ENCODE measurements at places on chromosomes 1 and 21.

- no peak for DNase-seq
Measured at GRCh38 chr1:157004806-157005205, 40.7 kb downstream of the ARHGEF11 start.

GRCh38 chr21:39313042-39313570 is 326 bp downstream of the BRWD1 start:
- no peak for DNase-seq

- no peak for DNase-seq
Measured at GRCh38 chr1:113701429-113701828, 57.9 kb downstream of the PHTF1 start.

GRCh38 chr21:45939521-45940045 is 42.0 kb upstream of the COL6A1 start:
- DNase-seq, result no peak

DNA sequence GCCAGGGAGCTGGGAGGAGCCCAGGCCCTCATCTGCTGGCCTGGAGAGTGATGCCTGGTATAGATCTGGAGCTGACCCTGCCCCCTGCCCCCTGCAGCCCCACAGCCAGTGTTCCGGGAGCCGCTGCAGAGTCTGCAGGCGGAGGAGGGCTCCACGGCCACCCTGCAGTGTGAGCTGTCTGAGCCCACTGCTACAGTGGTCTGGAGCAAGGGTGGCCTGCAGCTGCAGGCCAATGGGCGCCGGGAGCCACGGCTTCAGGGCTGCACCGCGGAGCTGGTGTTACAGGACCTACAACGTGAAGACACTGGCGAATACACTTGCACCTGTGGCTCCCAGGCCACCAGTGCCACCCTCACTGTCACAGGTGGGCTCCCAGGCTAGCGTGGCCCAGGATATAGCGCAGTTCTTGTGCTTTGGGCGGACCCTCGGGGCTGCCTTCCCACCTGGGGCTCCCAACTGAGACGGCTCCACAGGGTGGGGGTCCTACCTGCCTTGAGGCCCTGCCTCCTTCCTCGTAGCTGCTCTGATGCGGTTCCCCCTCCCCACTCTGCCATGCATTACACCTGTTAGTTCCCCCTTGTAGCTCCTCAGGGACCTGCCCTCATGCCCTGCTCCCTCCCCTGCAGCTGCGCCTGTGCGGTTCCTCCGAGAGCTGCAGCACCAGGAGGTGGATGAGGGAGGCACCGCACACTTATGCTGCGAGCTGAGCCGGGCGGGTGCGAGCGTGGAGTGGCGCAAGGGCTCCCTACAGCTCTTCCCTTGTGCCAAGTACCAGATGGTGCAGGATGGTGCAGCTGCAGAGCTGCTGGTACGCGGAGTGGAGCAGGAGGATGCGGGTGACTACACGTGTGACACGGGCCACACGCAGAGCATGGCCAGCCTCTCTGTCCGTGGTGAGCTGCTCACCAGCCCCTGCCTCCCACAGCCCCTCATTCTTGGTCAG is 98.7 kb downstream of the OBSCN start:
- no peak for DNase-seq

DNA sequence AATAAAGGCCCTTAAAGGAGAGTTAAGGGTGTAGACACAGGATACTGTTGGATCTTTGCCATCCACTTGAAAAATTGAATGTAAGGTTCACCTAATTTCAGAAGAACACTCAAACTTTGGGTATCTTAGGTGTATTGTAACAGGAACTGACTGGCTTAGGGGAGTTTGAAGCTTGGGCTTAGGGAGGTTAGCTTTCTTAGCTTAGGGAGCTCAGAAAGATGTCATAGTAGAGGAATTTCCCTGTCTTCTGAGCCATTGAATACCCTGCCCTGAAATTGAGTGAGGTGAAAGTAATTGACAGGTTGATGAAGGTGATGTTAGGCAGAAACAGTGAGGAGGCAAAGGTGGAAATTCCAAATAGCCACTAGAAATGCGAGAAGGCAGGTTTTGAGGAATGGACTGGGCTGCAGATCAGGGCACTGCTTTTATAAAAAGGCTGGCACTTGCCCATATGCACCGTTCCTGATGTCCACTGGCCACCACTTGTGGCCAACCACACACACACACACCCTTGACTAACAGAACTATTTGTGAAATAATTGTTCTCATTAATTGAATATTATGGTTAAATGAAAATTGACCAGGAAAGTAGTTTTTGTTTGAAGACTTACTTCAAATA is 16.5 kb downstream of the BACH1 start:
- DNase-seq, result no peak

DNA sequence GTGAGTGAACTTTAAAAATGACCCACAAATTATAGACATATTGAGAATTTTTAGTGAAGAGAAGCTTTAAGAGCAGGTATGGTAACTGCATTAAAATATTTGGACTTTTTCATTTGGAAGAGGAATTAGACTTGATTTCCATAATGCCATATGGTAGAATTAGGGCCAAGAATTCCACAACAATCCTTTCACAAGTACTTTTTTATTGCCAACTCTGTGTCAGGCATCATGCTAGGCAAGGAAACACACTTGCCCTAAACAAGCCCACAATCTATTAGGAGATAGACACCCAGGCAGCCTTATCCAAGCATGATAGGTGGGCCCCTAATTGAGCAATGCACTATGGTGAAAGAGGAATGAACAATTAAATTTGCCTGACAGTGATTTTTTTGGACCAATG is 353.0 kb downstream of the TGFB2 start:
- DNase-seq, result no peak

GRCh38 chr21:25967901-25968438 is 202.6 kb downstream of the APP start:
- DNase-seq, result no peak

GRCh38 chr1:243731974-243732625 is 117.9 kb downstream of the AKT3 start:
- no peak for DNase-seq

- no peak for DNase-seq
Measured at GRCh38 chr1:181541947-181542346, 58.6 kb downstream of the CACNA1E start.

GRCh38 chr1:34896612-34897011 is 32.8 kb downstream of the DLGAP3 start:
- no peak for DNase-seq

DNA sequence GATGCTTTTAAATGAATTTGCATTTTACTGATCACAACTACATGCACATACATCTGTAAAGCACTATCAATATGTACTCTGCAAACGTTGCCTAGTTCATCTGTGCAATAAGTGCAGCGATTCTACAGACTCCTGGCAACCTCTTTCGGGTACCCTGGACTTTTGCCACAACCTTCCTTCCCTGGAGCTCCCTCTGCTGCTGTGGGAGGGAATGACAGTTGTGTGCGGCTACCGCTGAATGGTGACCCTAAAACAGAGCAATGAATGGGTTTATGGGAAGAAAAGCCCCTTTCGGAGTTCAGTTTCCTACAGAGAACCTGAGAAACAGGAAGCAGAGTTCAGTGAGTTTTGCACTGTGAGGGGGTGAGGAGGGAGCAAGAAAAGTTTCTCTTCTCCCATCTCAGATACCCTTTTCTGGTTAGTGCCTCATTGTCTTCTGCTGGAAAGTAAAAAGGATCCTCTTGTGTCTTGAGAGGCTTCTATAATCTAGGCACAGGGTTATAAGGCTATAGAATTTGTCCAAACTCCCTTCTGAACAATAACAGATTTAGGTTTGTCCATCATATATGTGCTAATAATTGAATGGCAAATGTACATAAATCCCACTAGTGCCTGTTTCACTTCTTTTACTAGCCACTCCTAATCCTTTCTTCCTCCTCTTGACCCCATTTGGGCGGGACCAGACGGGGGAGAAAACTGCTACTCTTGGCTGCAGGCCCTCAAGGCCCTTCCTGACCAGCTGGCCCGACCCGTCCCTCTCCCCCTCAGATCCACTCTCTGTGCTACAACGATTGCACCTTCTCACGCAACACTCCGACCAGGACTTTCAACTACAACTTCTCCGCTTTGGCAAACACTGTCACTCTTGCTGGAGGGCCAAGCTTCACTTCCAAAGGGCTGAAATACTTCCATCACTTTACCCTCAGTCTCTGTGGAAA is 19.8 kb upstream of the SARS1 start:
- peak; percentile 54 for DNase-seq

GRCh38 chr21:41071258-41072171 is 96.4 kb upstream of the BACE2 start:
- DNase-seq, result no peak

GRCh38 chr1:147641695-147642592 is 28.4 kb downstream of the ACP6 start:
- no peak for DNase-seq

DNA sequence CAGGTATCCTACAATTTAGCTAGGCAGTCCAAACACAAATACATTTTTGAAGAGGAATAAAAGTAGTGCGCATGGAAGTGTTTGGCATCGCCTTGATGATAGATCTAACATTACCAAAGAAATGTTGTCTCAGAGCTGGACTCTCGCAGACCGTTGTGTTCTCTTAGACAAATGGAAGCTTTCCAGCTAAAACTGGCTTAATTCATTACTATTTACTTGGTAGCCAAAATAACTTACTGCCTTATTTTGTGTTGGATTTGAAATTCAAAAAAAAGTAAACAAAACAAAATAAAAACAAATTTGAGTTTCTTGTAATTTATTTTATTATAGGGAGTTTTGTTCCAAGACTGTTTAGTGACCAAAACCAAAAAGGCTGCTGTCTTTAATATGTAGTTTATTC is 51.6 kb downstream of the PDE4B start:
- no peak for DNase-seq

DNA sequence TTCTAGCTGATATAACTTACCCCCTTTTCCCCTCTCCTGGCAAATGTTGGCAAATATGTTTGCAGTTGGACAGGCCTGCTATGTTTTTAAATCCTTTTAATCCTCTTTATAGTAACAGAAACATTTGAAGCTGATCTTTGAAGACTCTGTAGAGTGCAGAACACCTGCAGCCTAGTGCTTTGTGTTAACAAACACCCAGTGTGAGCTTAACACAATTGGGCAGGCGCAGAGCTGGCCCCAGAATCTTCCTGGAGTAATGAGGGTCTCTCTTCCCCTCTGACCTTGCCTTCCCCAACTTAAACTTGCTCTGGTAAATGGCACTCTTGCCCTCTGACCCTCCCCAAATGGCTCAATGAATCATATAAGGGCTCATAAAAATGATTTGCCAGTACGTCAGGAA is 247.9 kb upstream of the LYPLAL1 start:
- DNase-seq, result no peak

DNA sequence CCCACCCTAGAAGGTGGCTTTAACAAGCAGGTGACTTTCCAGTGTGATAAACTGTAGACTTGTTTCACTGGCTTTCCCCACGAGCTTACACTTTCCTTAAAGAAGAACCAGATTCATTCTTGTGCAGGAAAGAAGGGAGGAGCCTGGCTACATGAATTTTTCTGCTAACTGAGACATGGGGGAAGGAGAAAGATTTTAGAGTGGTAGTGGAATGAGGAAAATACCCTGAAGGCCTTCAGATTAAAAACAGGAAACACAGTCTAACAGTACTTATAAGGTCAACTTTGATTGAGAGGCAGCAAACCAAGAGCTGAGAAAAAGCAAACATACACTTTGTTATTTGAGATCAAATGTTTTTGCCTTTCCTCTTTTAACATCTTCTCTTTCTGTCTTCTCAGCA is 640.9 kb upstream of the PLXNA2 start:
- DNase-seq, result no peak

- DNase-seq, result no peak
Measured at GRCh38 chr1:153688276-153688675, 9.8 kb downstream of the NPR1 start.

DNA sequence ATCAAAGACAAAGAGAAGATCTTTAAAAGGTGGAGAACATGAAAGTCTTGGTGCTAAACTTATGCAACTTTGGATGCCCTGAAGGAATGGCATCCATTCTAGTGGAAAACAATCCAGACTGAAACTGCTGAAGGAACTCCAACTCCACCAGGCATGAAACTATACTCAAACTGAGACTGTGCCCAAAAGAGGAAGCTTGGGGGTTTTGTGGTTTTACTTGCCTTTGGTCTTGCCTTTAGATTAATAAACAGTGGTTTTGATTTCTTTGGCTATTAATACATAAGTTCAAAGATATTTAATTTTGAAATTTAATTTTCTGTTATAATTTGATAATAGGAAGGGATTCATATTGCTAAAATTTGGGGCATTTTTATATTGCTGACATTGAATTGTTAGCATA is 17.4 kb upstream of the SLC30A10 start:
- no peak for DNase-seq

- DNase-seq, result no peak
Measured at GRCh38 chr1:183769956-183770815, 34.7 kb upstream of the RGL1 start.

DNA sequence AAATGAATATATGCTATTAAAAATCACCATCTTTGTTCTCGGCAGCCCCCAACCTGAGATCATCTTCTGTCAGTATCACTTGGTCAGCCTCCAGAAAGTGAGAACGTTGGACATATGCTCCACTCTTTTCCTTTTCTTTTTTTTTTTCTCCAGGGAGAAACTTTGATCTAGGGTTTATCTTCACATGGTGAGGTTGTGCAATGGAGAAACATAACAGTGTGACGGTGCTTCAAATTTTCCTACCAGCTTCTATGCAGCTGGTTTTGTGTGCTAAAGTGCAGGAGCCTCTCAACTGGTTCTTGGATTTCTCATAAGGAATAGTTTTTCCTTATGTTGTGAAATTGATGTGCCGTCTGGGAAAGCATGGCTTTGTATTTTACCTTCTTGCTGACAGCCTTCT is 1202.9 kb downstream of the NCAM2 start:
- no peak for DNase-seq

- peak; percentile 78 for DNase-seq
Measured at GRCh38 chr1:11719313-11720032, 16.5 kb upstream of the AGTRAP start.

GRCh38 chr1:201719812-201720521 is 109.0 kb upstream of the IPO9 start:
- no peak for DNase-seq

DNA sequence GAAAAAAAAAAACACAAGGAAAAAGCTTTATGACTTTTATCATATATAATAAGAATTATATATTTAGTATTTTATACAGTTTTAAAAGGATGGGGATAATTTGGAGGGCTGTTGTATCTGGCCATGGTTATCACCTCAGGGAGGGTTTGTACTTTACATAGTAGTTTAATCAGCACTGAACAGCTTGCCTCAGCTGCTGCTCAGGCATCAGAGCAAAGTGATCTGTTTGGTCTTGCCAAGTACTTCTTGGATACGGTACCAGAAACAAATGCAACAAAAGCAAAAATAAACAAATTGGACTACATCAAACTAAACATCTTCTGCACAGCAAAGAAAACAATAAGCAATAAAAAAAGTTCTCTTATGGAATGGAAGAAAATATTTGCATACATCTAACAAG is 2.6 kb upstream of the SPTA1 start:
- DNase-seq, result no peak

DNA sequence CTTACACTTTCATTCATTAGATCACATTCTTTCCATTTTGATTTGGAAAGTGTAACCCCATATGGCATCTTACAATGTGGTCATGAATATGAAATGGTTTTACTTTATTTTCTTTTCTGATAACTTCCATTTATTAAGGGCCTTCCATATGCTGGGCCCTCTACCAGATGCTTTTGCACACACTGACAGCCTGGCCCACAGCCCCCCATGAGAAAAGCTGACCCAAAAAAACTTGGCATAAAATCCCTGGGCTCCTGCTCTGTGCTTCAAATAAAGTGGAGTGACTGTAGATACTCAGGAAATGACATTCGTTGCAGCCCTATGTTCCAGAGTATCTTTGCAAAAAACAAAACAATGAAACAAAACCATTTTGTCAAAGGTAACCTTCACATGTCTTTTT is 48.8 kb downstream of the PRDX6 start:
- DNase-seq, result no peak

- DNase-seq, result no peak
Measured at GRCh38 chr1:165174491-165174890, 182.0 kb downstream of the LMX1A start.

GRCh38 chr1:101993710-101994109 is 3.0 kb downstream of the OLFM3 start:
- DNase-seq, result no peak
